ENCODE measurements at places on chromosomes 16 and 17.

- DNase-seq = no peak
These were observed 12.5 kb upstream of the MAF start for GRCh38 chr16:79613009-79613408.

GRCh38 chr16:49703483-49703882 is 152.4 kb downstream of the ZNF423 start:
- no peak for DNase-seq

DNA sequence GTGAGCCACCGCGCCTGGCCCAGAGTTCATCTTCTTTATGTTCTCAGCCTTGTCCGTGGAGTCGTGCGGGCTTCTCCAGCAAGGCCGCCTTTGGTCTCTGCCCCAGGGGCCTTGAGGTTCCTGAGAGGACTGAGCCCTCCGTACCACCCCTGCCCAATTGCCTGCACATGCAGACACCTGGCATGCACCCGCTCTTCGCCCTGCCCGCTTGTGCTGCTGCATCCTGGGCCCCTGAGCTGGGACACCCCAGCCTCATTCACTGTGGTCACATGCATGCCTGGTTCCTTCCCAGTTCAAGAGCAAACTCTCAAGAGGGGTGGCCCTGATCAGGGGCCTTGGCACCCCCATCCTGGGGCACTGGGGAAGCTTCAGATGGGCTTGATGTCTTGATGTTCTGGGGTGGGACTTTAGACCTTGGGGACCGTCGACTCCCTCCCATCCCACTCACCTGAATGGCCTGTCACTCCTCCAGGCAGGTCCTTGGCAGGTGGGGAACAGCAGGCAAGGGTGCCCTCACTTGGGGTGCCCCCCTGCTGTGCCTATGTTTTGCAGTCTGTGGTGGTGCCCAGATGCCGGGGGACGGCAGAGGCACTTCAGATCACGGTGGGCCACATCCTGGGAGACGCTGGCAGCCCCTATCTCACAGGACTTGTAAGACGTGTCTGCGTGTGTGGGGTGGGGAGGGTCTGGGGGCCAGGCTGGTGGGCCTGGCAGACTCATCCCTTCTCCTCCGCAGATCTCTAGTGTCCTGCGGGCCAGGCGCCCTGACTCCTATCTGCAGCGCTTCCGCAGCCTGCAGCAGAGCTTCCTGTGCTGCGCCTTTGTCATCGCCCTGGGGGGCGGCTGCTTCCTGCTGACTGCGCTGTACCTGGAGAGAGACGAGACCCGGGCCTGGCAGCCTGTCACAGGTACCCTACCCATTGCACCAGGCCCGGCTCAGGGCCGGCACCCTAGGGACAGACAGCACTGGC is 12.7 kb upstream of the SPNS2 start:
- peak; percentile 49 for DNase-seq

DNA sequence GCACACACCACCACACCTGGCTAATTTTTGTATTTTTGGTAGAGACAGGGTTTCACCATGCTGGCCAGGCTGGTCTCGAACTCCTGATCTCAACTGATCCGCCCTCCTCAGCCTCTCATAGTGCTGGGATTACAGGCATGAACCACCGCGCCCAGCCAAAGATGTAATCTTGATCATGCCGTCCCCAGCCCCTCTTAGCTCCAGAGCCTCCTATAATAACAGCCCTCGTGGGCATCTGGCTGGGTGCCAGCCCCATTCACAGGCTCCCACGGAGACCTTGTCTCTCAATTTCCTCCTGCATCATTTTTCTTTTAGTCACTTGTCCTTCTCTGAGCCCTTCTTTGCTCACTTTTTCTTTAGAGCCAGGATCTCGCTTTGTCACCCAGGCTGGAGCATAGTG is 94.2 kb downstream of the KATNIP start:
- DNase-seq = no peak

Measured in activated naive CD4-positive, alpha-beta T cell (primary cell).